Cardiac muscle cell (in vitro differentiated cells and primary cell): ENCODE measurements at places on chromosomes 6 and 20. TPM values are rescaled to one million over a fixed set of nuclear protein-coding genes. Genes with fewer than 3 reads are reported as not detected.

DNA sequence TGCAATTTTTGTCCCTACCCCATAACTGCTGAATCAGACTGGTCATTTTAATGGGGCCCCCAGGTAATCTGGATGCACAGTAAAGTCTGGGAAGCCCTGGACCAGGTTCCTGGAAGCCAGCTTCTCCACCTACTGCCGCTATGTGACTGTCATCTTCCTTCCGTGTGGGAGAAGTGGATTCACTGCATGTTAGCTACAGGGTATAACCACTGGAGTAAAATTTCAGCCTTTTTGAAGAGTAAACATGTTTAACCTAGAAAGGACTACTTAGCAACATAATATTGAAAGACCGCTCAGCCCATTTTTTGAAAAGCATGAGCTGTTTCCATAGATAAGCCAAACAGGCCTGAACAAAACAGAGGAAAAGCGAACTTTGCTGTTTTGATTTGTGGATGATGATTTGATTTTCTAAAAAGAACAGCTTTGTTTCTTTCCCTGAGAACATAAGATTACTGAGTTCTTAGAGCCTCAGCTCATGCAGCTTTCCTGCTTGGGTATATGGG, 208.1 kb downstream of the PLCB4 start:
- DNase-seq: no peak

- DNase-seq: no peak
These were observed 1.7 kb upstream of the ULBP2 start for GRCh38 chr6:149939909-149940671.

- peak; percentile 91 for DNase-seq
These were observed 113.8 kb downstream of the TAF4 start for GRCh38 chr20:61951695-61952533.

DNA sequence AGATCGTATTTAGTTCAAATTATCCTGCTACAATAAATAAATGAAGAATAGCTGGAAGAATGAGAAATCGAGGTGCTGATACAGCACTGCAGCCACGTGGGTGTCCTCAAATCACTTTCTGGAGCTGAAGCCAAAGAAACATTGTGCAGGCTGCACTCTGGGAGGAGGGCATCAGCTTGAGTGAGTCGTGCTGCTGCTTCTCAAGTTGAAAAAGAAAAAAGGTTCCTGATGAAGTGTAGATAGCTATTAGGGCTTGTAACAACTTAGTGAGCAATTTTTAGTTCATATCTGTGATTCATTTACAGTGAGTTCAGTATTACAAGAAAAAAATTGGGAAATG, 40.5 kb downstream of the DSE start:
- peak; percentile 58 for DNase-seq

DNA sequence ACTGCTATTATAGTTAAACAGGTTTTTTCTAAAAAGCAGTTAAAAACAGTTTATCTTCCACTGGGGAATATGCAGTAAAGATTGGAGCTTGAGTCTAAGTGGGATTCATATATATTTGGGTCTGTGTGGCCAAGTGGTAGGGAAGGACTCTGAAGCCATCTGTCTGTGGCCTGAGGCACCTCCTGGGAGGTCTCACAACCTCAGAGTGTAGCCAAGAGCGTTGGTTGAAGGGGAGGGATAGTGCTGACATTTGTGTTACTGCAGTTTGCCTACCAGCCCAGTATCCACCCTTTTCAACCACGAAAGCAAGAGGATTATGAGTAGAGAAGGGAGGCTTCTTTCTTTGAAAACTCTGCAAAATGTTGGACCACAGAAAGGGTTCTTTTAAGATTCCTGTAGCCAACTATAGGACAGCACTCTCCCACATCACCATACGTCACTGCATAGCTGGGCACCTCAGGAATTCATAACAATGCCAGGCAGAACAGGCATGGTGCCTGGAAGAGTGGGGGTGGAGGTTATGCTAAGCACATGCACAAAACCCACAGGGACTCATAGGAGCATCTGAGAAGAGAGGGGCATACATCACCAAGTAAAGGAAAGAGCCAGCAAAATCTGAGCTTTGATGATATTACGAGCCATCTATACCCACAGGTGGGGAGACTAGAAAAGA, 90.5 kb upstream of the HEY2 start:
- peak; percentile 8 for DNase-seq

DNA sequence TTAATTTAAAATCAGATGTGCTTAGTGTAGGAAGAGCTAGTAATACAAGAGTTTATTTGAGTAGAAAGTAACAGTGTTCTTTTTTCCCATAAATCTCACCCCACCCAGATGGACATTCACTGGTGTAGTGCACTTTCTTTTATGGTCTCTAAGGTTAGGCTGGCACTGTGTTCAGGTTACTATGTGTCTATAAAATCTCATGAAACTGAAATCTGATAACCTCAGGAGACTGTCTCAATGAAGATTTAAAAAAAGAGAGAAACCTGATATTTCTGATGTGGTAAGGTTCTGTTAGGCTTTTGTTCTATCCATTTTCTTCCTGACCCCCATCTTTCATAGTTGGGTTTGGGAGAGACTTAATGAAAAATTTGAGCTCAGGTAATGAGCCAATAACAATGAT, 101.2 kb upstream of the CLVS2 start:
- no peak for DNase-seq

GRCh38 chr6:170433163-170434116, 119.7 kb downstream of the PSMB1 start:
- DNase-seq: no peak

DNA sequence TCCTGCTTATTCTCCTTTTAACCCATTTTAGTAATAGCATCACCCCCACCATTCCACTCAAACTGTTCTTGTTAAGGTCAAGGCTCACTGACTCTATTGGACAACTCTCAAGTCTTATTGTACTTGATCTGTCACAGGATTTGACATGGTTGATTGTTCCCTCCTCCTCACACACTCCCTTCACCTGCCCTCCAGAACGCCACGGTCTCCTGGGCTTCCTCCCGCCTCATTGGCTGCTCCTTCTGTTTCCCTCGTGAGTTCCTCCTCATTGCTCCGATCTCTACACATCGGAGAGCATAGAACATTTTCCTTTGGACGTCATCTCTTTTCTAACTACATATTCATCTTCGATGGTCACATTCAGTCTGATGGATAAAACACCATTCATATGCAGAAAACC, 55.1 kb downstream of the STMND1 start:
- no peak for DNase-seq

GRCh38 chr6:108127826-108128225, 38.0 kb upstream of the NR2E1 start:
- DNase-seq: no peak

GRCh38 chr20:64041040-64041780, 5.2 kb downstream of the C20orf204 start:
- DNase-seq: no peak

GRCh38 chr6:36223706-36224105, 27.2 kb downstream of the BRPF3 start:
- DNase-seq: peak; percentile 22

GRCh38 chr20:49167811-49168507, 20.2 kb downstream of the STAU1 start:
- DNase-seq: peak; percentile 32

DNA sequence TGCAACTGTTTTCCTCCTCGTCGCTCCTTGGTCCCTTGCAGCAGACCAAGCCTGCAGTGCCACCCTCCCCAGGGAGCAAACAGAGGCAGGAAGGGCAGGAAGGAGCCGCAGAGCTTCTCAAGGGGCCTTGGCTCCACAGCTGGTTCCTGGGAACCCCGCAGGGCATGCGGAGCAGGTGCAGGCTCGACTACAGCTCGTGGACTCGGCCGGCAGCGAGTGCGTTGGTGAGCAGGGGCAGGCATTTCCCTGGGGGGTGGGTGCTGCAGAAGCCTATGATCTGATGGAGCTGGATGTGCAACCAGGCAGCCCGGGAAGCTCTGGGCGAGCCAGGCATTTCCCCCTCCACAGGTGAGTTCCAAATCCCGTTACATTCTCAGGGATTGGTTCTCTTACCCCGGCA, 37.1 kb downstream of the FRMD1 start:
- no peak for DNase-seq

DNA sequence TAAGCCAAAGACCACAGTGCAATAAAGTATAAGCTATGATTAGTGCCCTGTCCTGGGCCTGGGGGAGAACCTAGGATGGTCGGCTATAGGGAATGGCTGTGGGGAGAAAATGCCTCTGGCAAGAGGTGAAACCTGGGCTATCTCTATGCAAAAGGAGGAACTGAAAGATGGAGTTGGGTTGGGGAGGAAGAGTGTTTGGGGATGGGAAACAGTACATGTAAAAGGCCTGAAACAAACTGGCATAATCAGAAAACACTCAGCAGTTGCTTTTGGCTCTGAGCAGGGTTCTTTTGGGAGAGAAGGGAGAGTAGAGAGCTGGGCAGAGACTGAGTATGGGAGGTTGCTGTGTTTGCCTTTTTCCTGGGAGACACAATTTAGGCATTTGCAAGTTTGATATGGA, 31.9 kb upstream of the FUCA2 start:
- DNase-seq: no peak

- no peak for DNase-seq
These were observed 1492.5 kb downstream of the HACE1 start for GRCh38 chr6:103367212-103367611.

DNA sequence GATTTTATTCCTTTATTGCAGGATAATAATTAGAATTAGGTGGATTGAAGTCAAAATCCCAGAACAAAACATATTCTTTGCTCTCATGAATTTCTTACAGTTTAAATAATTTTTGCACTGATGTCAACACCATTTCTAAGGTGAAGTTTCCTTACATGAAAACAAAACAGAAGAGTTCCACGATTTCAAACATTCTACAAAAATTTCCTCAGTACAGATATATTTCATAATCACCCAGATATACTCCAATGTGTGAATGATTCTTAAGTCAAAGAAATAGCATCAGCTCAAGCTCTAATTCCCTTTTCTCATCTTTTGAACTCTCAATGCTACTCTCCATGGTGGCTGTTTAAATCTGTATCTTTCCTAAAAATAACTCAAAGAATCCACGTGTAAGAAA, 39.5 kb upstream of the THBS2 start:
- peak; percentile 39 for DNase-seq

DNA sequence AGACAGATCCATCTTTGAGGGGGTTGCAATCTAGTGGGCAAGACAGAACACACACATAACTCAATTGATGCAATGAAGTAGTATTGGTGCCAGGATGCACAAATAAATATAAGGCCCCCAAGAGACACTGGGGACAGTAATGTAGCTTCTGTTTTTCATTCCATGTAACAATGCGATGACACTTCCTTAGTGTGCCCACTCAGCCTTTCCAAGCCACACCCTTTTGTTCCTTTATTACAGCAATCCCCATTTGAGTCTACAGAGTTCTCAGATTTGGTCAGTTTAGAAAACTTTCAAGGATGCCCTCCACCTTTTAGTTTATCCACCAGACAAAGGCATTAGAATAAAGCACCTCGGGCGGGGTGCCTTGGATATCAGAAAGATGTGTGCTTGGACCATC, 15.5 kb downstream of the TGM3 start:
- no peak for DNase-seq

- DNase-seq: no peak
These were observed 162.8 kb downstream of the MANEA start for GRCh38 chr6:95740157-95740556.

DNA sequence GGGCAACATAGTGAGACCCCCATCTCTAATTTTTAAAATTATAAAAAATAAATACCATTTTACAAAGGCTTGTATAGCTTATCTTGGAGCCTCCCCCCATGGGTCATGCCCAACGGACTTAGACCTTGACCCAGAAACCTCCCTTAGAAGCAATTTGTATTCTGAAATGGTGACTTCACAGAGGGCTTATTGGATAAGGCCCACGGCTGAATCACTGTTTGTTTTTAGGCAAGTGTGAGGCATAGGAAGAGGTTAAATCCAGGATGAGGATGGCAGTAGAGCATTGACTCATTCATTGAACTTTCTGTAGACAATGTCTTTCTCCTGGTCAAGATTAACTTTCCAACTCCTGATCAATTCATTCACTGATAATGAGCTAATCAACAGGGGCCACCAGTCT, 6.2 kb upstream of the SNAI1 start:
- no peak for DNase-seq

GRCh38 chr6:49264496-49264895, 198.6 kb downstream of the MMUT start:
- no peak for DNase-seq

- DNase-seq: no peak
These were observed 293.4 kb downstream of the TBC1D32 start for GRCh38 chr6:121040831-121041230.

DNA sequence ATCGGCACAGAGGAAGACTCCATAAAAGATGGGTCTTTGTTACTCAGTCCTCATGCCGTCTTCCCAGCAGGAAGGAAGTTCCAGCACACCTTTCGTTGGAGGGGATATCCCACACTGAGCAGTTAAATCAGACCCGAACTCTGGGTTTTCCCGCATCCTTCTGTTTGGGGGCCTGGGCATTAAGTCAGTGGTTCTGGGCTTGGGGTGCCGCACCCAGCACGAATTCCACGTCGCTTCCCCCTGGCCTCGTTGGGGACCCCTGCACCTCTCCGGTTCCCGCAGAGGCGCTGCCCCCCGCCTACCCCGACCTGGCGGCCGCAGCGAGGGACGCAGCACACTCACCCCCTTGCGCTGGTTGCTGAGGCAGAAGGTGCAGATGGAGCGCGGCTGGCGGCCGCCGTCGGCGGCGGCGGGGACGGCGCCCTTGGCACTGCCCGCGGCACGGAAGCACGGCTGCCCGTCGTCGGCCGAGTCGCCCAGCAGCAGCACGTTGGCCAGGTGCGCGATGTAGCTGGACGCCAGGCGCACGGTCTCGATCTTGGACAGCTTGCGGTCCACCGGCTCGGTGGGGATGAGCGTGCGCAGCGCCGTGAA, 641 bp downstream of the TCF15 start:
- no peak for DNase-seq

DNA sequence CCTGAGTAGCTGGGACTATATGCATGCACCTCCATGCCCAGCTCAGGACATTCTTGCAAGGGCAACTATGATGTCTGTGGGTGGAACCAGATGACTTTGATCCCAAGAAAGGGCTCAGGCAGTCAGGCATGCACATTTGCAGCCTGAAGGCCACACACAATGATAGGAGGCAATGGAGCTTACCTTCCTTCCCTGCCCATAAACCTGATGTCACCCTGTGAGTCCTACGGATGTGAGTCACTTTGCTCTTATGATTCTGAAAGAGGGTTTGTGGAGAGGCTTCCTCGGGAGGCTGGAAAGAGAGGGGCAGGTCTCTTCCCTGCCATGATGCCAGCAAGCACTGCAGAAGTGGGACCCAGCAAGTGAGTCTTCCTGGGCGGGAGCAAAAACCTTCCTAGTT, 202.4 kb downstream of the LY86 start:
- no peak for DNase-seq

FLRT3 gene
- polyA plus RNA-seq: 5.4 and 6.3 TPM in 2 replicates

GCNT2 gene
- polyA plus RNA-seq: 23.8 and 27.3 TPM in 2 replicates

ADGRF1 gene
- not detected in 2 replicates for polyA plus RNA-seq

MDFI gene
- polyA plus RNA-seq: 27.5 and 27.9 TPM in 2 replicates

SUMO4 gene
- polyA plus RNA-seq: 0.72 and 1.4 TPM in 2 replicates

HLA-DOB gene
- not detected in 2 replicates for polyA plus RNA-seq

CTCFL gene
- 0.09 TPM in 1 of 2 replicates, not detected in the other for polyA plus RNA-seq

SNAP91 gene
- polyA plus RNA-seq: 27.4 and 29.0 TPM in 2 replicates

FOXF2 gene
- 0.16 TPM in 2 replicates for polyA plus RNA-seq
